Thymus (tissue), 14 donors: ENCODE measurements at places on chromosomes 2 and 18. TPM values are rescaled to one million over a fixed set of nuclear protein-coding genes. Genes with fewer than 3 reads are reported as not detected.
A peak's percentile ranks its signal among the peaks of the same experiment; 100 is the strongest.

Gene DLX1
- 0.09 TPM for total RNA-seq

GRCh38 chr2:49177194-49177593 lies 22.9 kb upstream of the FSHR start:
- no peak overlapping the region for H3K27ac ChIP-seq
- no peaks in the 10 kb centered on the region for H3K36me3 ChIP-seq
- H3K4me3 ChIP-seq, result no peak overlapping the region
- no peaks in the 10 kb centered on the region for H3K4me1 ChIP-seq

DNA sequence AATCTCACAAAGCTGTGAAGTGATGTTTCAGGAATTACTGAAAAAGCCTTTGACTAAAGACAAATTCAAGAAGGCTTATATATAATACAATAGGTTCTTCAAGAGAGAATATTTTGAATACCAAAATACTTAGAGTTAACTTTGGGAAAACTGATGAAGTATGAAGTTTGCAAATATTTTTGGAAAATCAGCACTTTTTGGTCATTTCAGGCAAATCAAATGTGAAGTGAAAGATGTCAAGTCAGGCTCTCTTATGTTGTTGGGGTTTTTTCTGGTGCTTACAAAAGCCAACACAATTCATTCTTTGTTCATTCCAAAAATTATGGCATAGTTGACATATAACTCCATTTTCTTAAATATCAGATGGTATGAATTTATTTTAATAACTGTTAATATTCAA lies 14.7 kb upstream of the ASNSD1 start:
- no peaks in the 10 kb centered on the region for H3K36me3 ChIP-seq
- no peak for DNase-seq
- no peaks in the 10 kb centered on the region for H3K27me3 ChIP-seq
- no peak overlapping the region for H3K4me3 ChIP-seq
- H3K27ac ChIP-seq, result no peak overlapping the region

GRCh38 chr2:28117104-28117596 lies 226.6 kb downstream of the BABAM2 start:
- H3K4me3 ChIP-seq, result no peak overlapping the region
- no peak for DNase-seq
- H3K4me1 ChIP-seq, result no peaks in the 10 kb centered on the region

DNA sequence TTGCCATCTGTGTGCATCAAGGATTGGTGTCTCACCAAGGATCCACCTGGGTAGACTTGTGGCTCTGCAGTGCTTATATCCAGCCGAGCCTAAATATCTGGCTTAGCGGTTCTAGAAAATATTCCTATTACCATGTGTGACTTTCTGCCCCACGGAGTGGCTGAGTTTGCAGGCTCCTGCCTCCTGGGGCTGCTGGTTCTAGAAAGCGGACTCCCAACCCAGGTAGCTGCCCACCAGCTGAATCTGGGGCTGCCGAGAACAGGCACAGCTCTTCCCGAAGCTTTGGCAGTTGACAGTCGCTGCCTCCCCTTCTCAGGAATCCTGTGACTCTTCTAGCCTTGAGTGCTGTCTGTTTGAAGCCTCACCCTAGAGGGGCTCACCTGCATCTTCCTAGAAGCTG lies 104.6 kb downstream of the TPGS2 start:
- no peak overlapping the region for H3K27ac ChIP-seq
- H3K4me3 ChIP-seq, result no peak overlapping the region
- no peaks in the 10 kb centered on the region for H3K4me1 ChIP-seq
- no peaks in the 10 kb centered on the region for H3K27me3 ChIP-seq
- H3K36me3 ChIP-seq, result no peaks in the 10 kb centered on the region

- H3K27ac ChIP-seq, result no peak overlapping the region
- H3K4me1 ChIP-seq, result no peaks in the 10 kb centered on the region
- no peak overlapping the region for H3K4me3 ChIP-seq
- no peaks in the 10 kb centered on the region for H3K36me3 ChIP-seq
- no peak for DNase-seq
- no peaks in the 10 kb centered on the region for H3K27me3 ChIP-seq
Measured at GRCh38 chr2:104332731-104333130, 521.2 kb upstream of the POU3F3 start.

DNA sequence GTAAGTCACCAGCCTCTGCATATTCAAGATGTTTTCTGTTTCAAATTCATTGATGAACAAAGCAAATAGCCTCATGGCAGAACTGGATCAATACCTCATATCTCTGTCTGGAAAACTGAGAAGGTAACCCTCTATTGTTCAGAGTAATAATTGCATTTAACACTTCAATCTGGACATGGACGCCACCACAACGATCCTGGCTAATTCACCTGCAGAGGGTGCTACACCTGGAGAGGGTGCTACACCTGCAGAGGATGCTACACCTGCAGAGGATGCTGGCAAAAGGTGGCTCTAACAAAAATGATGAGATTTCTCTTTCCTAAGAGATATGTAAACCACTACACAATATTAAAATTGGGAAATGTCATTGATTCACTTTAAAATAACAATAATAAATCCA lies 183.1 kb upstream of the HNRNPA3 start:
- H3K27ac ChIP-seq, result no peak overlapping the region
- H3K36me3 ChIP-seq, result no peaks in the 10 kb centered on the region
- H3K27me3 ChIP-seq, result no peaks in the 10 kb centered on the region
- no peaks in the 10 kb centered on the region for H3K4me1 ChIP-seq

Gene CNTNAP5
- 0.14 TPM for total RNA-seq

DNA sequence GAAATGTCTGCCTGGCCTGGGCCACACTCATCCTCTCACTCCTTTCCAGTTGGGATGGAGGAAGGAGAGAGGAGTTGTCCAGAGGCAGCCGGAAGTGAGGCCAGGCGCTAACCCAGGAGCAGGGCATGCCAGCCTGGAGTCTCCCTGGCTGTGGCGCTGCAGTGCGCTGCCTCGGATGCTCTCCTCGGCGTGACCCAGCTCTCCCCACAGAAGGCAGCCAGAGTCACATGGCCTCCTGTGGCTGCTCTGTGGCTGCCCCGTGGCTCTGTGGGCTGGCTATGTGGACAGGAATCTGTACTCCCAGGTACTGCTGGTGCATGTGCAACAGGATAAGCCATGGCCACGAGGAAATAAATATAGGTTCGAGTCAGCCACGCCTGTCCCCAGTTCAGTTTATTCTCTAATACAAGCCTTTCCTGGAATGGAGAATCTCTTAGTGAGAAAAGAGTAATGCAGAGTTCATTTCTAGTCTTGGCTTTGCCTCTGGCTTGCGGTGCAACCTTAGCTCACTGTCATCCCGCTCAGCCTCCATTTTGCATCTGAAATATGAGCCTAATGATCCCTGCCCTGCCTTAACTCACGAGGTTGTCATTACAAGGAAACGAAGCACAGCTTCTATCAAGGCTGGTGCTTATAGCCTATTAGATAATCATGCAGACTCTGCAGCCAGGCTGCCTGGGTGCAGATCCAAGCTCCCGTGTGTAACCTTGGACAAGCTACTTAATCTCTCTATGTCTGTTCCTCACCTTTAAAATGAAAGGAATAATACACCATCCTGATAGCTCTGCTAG lies 106.3 kb downstream of the ANTXR1 start:
- H3K4me1 ChIP-seq, result no peaks in the 10 kb centered on the region
- H3K27me3 ChIP-seq, result no peaks in the 10 kb centered on the region
- H3K36me3 ChIP-seq, result no peaks in the 10 kb centered on the region
- DNase-seq, result no peak

Gene GALNT3
- total RNA-seq, result 2.6 TPM

GRCh38 chr18:27789406-27789805 lies 387.5 kb downstream of the CDH2 start:
- H3K36me3 ChIP-seq, result no peaks in the 10 kb centered on the region
- DNase-seq, result no peak
- H3K27me3 ChIP-seq, result no peaks in the 10 kb centered on the region
- no peak overlapping the region for H3K4me3 ChIP-seq
- no peaks in the 10 kb centered on the region for H3K4me1 ChIP-seq
- no peak overlapping the region for H3K27ac ChIP-seq

DNA sequence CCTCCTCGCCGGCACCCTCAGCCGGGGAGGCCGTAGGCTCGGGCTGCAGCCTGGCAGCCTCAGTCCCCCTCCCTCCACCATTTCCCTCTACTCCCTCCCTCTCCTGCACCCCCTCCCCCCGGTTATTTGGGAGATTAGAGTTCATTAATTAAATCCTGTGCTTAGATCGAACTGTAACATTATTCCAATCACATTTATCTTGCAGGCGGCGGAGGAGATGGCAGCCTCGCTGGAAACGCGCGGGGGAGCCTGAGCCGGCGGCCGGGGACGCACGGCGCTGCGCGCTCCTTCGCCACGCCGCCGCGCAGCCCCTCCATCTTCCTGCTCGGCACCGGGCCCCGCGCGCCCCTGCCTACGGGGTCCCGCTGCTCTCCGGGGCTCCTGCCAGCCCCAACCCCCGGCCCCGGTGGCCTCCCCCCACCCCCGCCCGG lies at the start of gene ST8SIA3:
ST8SIA3 (plus strand) TSS at position 287 of the 431 bp plus-strand sequence. CDS start 290 bp downstream, outside the sequence.
- no peaks in the 10 kb centered on the region for H3K36me3 ChIP-seq
- no peak within 1 kb of the TSS for H3K4me3 ChIP-seq
- DNase-seq, result no peak

DNA sequence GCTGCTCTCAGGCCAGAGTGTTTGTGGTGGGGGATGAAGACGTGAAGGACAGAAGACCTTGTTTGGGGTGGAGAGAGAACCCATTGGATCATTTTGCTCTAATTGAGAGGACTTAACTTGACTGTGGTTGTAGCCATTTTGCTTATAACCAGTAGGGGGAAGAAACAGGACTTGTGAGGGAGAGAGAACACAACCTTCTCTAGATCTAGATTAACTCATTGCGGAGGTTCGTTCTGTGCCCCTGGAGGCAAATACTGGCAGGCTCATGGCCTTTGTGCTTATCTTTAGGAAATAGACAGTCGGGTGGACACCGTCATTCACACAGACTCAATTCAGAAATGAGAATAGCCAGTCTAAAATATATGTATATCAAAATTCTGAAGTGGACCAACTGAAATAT lies 147.0 kb upstream of the LHCGR start:
- H3K27me3 ChIP-seq, result no peaks in the 10 kb centered on the region
- no peaks in the 10 kb centered on the region for H3K36me3 ChIP-seq
- H3K4me3 ChIP-seq, result no peak overlapping the region
- DNase-seq, result no peak
- no peak overlapping the region for H3K27ac ChIP-seq
- H3K4me1 ChIP-seq, result no peaks in the 10 kb centered on the region

Gene STEAP3
- 0.90 TPM for total RNA-seq

GRCh38 chr2:66236067-66236685 lies 198.7 kb upstream of the MEIS1 start:
- H3K4me3 ChIP-seq, result no peak overlapping the region
- no peaks in the 10 kb centered on the region for H3K27me3 ChIP-seq
- DNase-seq, result no peak
- H3K27ac ChIP-seq, result no peak overlapping the region
- H3K36me3 ChIP-seq, result no peaks in the 10 kb centered on the region

- H3K27me3 ChIP-seq, result no peaks in the 10 kb centered on the region
- no peak for DNase-seq
- peaks cover 54% of the 10 kb centered on the region for H3K4me1 ChIP-seq
- peak overlapping the region; percentile 89 for H3K27ac ChIP-seq
- peak overlapping the region; percentile 62 for H3K4me3 ChIP-seq
Measured at GRCh38 chr2:100141906-100142305, 484 bp downstream of the AFF3 start.

- H3K27ac ChIP-seq, result peak overlapping the region; percentile 72
- peak; percentile 27 for DNase-seq
- H3K27me3 ChIP-seq, result peaks cover 5% of the 10 kb centered on the region
Measured at GRCh38 chr2:241637795-241638660, 535 bp downstream of the ATG4B start.

DNA sequence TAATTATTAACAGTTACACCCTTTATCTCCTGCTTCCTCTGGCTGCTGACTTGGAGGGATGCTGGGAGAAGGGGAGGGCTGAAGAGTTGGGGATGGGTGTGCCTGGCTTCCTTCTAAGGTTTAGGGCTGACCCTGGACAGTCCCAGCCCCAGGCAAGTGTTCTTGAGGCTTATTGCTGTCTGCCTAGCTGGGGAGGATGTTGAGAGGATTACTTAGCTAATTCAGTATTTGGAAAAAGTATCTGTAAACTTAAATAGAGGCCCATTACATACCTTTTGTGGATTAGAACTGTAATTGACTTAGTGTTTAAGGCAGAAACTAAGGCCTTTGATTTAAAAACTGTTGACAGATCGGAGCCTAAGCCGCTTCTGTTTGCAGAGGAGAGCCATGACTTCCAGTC lies 67.6 kb downstream of the AGAP1 start:
- H3K27me3 ChIP-seq, result no peaks in the 10 kb centered on the region
- H3K36me3 ChIP-seq, result no peaks in the 10 kb centered on the region
- no peak overlapping the region for H3K4me3 ChIP-seq
- no peak overlapping the region for H3K27ac ChIP-seq
- H3K4me1 ChIP-seq, result no peaks in the 10 kb centered on the region

DNA sequence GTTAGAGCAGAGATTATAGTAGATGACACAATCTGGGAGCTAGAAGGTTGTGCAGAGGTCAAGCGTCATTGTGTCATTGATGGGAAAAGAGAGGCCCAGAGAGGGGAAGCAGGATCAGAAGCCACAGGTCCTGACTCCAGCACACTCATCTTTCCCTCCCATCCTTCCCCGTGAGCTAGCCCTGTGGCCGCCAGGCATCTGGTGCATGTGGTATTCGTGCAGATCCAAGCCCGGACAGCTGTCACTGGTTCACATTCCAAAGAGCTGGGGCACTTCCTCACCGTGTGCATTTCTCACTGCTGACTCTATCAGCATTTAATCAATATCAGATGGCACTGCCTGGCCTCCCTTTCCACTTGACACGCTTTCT lies 94.1 kb upstream of the THOC1 start:
- no peaks in the 10 kb centered on the region for H3K4me1 ChIP-seq
- H3K27me3 ChIP-seq, result no peaks in the 10 kb centered on the region
- DNase-seq, result no peak
- no peak overlapping the region for H3K4me3 ChIP-seq
- no peaks in the 10 kb centered on the region for H3K36me3 ChIP-seq
- H3K27ac ChIP-seq, result no peak overlapping the region

Gene CCDC85A
- total RNA-seq, result 0.76 TPM

Gene TUBB8B
- total RNA-seq, result 0.14 TPM

DNA sequence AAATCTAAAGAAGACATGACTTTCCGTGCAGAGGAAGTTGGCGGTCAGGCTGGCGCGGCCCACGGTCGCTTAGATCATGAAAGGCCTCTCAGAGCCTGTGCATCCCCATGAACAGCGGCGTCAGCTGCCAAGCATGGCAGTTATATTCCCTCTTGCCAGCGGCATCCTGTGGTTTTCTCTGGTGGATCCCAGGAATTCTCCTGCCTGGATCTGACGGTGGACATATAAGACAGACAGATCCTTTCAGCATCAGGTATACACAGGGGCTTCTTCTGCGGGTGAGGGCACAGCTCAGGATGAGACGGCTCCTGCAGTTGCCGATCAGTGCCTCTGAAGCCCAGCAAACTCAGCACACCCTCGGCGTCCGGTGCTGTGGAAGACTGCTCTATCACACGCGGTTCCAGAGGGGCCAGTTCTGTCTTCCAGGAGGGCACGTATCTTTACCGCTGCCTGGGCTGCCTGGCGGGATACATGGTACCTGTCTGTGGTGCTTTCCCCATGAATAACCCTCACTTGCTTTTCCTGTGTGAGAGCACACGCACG lies 157.8 kb downstream of the LDLRAD4 start:
- peaks cover 12% of the 10 kb centered on the region for H3K36me3 ChIP-seq
- H3K27me3 ChIP-seq, result no peaks in the 10 kb centered on the region
- peak overlapping the region; percentile 77 for H3K27ac ChIP-seq
- no peak overlapping the region for H3K4me3 ChIP-seq
- no peak for DNase-seq
